Activated gamma-delta T cell treated with anti-CD3 and anti-CD28 coated beads, Interleukin-2, amount 50 U/mL, for 16 hours (primary cell): ENCODE measurements at places on chromosomes 7 and 10.

GRCh38 chr10:15197276-15197675 is 28.8 kb upstream of the NMT2 start:
- no peak for DNase-seq

GRCh38 chr7:29401769-29402168 is 161.9 kb upstream of the PRR15 start:
- no peak for DNase-seq

DNA sequence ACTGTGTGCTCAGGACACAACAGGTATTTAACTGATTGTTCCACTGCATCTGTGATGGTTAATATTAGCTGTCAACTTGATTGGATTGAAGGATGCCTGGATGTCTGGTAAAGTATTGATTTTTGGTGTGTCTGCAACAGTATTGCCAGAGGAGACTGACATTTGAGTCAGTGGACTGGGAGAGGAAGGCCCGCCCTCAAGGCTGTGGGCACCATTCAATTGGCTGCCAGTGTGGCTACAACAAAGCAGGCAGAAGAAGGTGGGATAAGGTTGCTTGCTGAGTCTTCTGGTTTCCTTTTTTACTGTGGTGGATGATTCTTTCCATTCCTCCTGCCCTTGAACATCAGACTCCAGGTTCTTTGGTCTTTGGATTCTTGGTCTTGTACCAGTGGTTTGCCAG is 137.1 kb upstream of the FAM13C start:
- no peak for DNase-seq

- DNase-seq, result no peak
Observed at GRCh38 chr10:66095610-66096009, 830.2 kb upstream of the LRRTM3 start.
